ENCODE measurements at places on chromosomes 1 and 21.

DNA sequence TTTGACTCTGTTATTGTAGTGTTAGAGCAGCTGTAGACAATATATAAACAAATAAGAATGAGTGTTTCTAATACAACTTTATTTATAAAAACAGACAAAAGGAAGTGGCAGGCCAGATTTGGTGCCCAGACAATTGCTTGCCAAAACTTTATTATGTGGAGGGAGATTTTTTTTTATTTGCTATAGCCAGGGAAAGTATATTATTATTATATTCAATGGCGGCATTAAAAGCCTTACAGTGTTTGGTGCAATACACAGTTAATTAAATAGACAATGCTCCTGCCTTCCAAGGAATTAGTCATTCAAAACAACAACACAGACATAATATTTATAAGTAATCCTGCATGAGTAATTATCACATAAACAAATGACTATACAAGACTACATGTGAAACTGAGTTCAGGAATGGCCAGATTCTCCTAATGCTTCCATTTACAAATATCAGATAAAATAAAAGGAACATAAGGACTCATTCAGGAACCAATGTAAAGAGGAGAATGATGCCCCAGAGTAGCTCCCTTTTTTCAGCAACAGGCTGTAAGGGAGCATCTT is 10.6 kb upstream of the RC3H1 start:
- no peak for DNase-seq

DNA sequence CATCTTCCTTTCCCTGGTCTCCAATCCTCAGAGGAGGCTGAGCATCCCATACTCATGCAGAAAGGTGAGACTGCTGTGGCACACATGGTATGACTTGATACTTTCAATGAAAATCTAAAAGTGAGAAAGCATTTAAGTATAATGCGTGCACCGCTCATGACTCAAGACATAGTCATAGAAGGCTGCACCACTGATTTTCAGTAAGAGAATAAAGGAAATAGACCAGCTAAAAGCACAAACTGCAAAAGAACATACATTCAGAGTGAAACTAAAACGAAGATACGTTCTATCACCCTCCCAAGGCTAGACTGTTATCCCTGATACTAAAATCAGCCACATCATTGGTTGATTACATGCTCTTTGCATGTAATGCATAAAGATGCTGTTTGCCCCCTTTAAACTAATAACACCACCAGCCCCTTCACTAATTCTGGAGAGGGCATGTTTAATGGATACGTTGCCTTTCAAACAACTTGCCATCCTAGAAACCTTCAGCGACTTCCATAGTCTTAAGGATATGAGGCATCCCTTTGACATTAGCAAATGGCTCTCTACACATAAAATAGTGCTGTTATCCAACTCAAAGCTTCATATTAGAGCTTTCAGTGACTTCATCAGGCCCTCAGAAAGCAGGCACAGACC is 2.1 kb downstream of the PLD5 start:
- no peak for DNase-seq

DNA sequence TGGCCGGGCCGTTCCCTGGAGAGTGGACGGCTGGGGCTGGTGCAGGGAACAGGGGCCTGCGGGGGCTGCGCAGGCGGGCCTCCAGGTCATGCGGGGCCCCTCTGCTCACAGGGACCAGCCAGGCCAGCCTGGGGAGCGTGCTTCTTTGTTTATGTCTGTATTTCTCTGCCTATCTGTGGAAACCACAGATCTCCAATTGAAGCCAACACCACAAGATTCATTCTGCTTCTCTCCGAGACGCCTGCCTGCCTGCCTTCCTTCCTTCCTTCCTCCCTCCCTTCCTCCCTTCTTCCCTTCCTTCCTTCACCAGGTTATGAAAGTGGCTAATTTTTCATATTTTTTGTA is 39.9 kb upstream of the HMGN1 start:
- DNase-seq, result no peak

DNA sequence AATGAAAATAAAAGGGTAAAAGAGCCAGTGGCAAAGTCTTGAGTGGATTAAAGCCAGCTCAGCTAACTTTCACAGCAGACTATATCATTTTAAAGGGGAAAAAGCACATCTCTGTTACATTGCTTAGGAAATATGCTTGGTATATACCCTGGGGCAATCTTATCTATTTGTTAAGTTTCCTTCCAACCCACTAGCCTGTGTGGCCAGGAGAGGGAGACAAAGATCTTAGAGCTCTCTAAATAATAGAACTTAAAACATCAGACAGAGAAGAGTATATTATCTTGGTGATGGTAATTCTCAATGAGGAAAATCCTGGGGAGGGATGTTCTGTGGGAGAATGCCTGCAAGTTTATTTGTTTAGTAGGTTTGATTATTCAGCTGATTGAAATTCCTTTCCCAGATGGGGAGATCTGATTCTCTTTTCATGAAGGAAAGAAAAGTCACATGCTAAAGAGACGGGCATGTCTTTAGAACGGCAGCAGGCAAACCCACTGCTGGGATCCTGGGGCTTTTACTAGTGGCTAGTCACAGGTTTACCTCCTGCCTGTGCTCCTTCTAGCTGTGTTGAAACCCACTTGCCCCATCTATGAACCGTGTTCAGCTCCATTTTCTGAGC is 3.6 kb downstream of the KCNE2 start:
- DNase-seq, result peak; percentile 48

- DNase-seq, result no peak
Measured at GRCh38 chr1:110727246-110727645, 52.5 kb upstream of the KCNA3 start.

GRCh38 chr1:178267646-178268094 is 173.8 kb downstream of the RASAL2 start:
- DNase-seq, result no peak

DNA sequence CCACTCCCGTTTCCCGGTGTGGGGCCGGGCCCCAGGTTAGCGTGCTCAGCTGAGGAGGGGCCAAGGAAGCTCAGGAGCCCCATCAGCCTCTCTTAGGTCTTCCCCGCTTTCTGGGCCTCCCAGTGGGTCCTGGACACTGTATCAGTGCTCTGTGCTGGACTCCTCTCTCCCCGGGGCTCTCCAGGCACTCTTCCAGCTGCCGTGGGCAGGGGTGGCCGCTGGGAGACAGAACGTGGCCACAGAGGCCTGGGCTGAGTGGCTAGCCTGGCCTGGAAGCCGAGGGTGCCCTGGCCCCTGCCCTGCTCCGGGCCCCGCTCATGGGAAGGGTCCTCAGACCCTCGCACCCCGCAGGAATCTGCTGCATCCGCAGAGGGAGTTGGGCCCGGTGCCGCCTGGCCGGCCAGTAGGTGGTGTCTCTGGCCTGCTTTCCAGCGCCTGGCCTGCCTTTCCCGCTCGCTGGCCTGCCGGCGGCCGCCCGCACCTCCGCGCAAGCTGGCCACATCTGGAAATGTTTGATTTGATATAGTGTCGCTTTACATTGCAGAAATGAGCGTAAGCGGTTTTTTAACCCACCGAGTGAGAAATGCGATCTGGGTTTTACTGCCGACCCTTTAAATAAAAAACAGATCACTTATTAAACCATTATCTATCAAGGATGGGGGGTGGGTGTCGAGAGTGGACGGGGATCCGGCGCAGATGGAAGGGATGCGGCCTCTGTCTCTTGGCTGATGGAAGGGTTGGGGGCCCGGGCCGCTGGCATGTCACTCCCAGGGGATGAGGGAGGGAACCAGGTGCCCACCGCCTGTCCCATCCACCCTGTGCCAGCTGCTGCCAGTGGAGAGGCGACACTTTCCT is 74.4 kb upstream of the TTC34 start:
- no peak for DNase-seq

GRCh38 chr1:21932127-21932526 is 5.0 kb downstream of the HSPG2 start:
- DNase-seq, result no peak

- peak; percentile 98 for DNase-seq
Measured at GRCh38 chr1:37167479-37167878, 133.2 kb upstream of the GRIK3 start.

GRCh38 chr1:223796210-223796609 is 49.5 kb downstream of the TP53BP2 start:
- DNase-seq, result no peak

DNA sequence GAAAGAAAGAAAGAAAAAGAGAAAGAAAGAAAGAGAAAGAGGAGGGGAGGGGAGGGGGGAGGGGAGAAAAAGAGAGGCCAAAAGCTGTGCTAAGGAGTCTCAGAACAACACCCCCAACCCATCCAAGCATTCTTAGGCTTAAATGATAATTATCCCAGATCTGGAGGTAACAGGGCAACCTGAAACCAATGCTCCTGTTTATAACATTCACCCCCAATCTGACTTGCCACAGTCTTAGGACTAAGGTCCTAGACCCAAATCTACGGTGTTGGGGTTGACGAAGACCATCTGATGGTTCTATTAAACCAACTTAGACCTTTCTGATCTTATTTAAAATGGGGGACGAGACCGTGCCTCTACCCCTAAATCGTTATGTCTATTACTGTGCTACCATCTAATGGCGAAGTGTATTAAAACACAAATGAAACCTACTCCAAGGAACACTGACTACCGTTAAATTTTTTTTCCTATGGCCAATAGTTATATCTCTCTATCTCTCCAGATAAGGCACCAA is 119.3 kb upstream of the CDC42BPA start:
- peak; percentile 28 for DNase-seq

DNA sequence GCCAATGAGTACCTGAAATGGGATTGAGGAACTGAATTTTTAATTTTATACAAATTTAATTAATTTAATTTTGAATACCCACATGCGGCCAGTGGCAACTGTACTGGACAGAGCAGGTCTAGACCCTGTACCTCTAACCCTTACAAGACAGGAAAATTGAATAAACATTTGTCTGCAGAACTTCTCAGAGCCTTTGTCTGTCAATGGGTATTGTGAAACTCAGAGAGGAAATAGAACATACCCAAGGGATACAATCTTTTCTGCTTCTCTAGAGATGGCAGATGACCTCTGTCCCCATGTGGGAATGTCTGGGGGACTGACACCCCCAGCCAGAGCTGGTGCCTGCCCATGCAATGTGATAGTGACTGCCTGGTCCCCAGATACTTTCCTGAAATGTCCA is 220.6 kb downstream of the TM2D1 start:
- no peak for DNase-seq

- DNase-seq, result no peak
Measured at GRCh38 chr1:196180847-196181593, 427.2 kb downstream of the KCNT2 start.

DNA sequence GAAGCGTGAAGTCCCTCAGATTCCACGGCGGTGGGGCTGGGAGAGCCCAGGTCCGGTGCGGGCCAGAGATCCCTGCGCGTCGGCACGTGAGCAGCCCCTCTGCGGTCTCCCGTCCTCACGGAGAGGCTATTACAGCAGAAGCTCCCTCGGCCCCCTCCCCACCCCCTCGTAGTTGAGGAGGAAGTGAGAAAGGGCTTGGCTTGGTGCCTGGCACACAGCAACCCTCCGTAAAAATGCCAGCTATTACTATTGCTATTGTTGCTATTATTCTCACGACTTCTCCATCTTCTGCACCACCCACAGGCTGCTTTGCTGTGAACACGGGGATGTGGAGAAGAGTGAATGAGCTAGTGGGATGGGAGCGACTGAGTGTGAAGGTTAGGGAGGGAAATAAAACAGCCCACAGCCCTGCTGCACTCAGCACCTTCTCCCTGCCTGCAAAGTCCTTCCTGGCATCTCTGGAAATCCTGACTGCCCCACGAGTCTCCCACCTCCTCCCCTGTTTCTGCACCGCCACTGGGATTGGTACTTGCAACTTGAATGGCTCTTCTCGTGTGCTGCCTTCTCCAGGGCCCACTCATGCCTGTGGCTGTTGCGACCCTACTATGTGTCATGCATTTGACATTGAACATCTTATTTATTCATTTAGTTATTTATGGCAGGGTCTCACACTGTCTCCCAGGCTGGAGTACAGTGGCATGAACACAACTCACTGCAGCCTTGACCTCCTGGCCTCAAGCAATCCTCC is 26.6 kb downstream of the ZBTB18 start:
- no peak for DNase-seq

GRCh38 chr1:39854738-39855137 is 28.6 kb downstream of the TRIT1 start:
- DNase-seq, result no peak

DNA sequence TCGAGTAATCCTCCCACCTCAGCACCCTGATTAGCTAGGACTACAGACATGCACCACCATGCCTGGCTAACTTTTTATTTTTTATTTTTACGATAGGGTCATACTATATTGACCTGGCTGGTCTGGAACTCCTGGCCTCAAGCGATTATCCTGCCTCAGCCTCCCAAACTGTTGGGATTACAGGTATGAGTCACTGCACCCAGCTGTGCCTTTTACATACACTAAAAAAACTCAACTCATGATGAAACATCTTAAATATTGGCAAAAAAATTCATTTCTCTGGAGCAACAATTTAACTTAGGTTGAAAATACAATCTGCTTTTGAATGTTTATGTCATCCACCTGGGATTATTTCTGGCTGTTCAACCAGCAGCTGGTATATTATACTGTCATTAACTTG is 598.3 kb upstream of the ZP4 start:
- DNase-seq, result no peak

DNA sequence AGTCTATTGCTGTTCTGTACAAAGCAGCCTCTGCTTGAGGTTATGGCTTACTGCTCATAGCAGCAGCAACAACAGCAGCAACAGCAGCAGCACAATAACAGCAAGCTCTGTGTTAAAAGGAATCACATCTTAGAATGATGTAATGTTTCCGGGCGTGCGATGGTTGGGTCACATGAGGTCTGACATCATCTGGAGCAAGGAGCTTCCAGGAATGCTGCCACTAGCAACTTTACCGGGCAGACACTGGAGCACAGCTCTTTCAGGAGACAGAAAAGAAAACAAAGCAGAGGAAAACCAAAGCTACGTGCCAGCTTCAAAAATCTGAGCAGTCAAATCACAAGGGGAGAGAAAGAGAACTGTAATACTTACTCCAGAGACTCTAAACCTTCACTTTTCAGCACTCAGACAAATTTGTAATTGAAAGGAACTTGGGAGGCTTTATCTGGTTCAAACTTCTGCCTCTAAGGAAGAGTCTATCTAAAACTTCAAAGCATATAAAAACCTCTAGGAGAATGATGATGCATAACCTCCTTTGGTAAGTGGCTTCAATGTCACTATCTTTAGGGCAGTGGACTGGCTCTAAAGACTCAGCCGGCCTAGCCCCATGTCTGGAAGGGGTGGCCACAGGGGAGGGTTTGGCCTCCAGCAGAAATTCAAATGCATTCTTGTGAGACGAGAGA is 28.3 kb upstream of the RAB3GAP2 start:
- DNase-seq, result peak; percentile 74

- no peak for DNase-seq
Measured at GRCh38 chr1:64877151-64877550, 89.2 kb downstream of the JAK1 start.

GRCh38 chr1:91529856-91530255 is 29.2 kb downstream of the CDC7 start:
- DNase-seq, result peak; percentile 45

- no peak for DNase-seq
Measured at GRCh38 chr1:2224631-2225428, 3.3 kb upstream of the SKI start.

- DNase-seq, result no peak
Measured at GRCh38 chr21:25360593-25360992, 246.7 kb downstream of the MRPL39 start.

All from NCI-H510A treated with DMSO at 0.1 percent for 48 hours (cell line).